ENCODE measurements at places on chromosomes 3 and 15. TPM values are rescaled to one million over a fixed set of nuclear protein-coding genes. Genes with fewer than 3 reads are reported as not detected.
A peak's percentile ranks its signal among the peaks of the same experiment; 100 is the strongest.

DNA sequence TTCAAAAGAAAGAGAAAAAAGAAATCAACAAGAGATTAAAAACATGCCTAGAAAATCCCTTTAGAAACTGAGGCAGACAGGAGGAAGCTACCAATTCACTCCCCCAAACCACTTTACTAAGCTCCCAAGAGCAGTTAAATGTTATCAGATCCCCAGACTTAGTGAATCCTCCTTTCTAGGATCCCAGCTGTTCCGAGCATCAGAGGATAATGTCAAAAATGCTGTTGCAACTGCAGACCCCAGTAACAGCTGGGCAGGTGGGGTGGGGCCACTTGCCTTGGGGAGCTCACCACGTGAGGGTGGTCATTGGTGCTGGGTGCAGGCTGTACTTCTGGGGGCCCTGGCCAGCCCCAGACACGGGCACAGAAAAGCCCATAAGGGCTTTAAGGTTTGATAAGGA, 9.1 kb downstream of the POMGNT2 start:
- no peak overlapping the region for H3K27ac ChIP-seq
- DNase-seq = no peak
- H3K4me3 ChIP-seq = no peak overlapping the region

GRCh38 chr3:157120071-157120892, 39.7 kb downstream of the CCNL1 start:
- H3K27me3 ChIP-seq = no peaks in the 10 kb centered on the region
- no peak overlapping the region for H3K4me3 ChIP-seq
- H3K36me3 ChIP-seq = no peaks in the 10 kb centered on the region

DNA sequence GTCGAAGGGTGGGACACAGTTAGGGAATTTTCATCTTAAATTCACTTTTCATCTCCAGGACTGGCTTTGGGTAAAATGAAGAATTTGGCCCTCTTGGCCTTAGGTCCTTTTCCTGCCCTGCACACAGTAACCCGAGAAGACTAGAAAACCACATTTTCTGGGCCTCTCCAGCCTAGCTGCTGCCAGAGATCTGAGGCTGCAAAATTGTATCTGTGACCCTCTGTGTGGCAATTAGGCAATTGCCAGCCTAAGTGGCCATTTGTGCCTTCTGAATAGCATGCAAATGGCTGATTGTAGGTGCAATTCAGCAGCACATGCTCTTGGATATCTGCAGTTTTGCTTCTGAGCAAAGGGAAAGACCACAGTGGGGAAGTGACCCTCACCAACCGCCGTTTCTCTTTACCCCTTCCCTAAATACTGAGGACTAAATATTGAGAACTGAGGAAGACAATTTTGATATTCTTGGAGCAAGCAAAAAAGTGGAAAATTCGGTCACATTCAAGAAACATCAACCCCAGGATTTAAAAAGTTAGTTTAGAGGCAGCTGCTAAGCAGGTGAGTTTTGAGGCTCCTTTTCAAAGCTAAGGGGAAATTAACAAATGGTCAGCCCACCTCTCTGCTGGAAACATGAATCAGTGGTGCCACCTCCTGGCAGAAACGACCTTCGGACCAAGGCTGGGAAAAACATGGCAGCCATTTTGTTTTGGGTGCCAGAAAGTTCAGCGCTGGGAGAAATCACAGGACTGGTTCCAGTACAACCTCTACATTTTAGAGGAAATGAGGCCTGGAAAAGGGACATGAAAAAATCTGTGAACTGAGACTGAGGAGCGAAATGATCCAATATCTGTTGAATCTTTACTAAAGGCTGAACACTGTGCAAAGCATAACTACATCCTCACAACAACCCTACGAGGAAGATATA, 56.6 kb upstream of the PRTG start:
- H3K36me3 ChIP-seq = no peaks in the 10 kb centered on the region
- peaks cover 8% of the 10 kb centered on the region for H3K4me1 ChIP-seq
- H3K4me3 ChIP-seq = no peak overlapping the region
- H3K27me3 ChIP-seq = no peaks in the 10 kb centered on the region
- no peak overlapping the region for H3K27ac ChIP-seq

DNA sequence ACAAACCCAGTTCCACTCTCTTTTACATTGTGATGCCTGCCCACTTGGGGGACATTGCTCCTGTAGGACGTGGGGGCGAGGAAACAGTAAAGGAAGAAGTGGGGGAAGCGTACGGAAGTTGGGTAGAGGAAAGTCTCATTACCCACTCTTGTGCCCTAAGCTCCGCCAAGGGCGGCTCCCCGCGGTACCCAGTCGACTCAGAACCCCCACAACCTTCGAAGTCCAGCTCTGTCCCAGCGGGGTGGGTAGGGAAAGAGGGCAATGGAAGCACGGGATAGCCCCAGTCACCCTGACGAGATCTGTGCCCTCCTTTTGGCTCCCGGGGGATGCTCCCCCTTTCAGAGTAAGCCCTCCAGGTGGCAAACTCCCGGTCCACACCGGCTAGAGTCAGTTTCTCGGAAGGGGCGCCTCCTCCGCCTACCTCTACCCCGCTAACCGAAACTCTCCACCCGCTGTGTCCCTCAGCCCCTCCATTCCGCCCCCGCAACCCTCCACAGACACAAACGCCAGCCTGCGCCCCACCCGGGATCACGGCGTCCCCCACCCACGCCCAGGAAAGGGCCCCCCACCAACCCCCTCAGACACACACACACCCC, 527 bp downstream of the CSNK1G1 start:
- H3K36me3 ChIP-seq = no peaks in the 10 kb centered on the region
- DNase-seq = no peak
- H3K4me3 ChIP-seq = peak overlapping the region; percentile 93
- no peaks in the 10 kb centered on the region for H3K27me3 ChIP-seq

- H3K27ac ChIP-seq = no peak overlapping the region
- H3K4me3 ChIP-seq = no peak overlapping the region
- no peaks in the 10 kb centered on the region for H3K4me1 ChIP-seq
- no peak for DNase-seq
- H3K27me3 ChIP-seq = no peaks in the 10 kb centered on the region
- H3K36me3 ChIP-seq = no peaks in the 10 kb centered on the region
Measured at GRCh38 chr15:41584636-41585126, 25.7 kb downstream of the TYRO3 start.

DNA sequence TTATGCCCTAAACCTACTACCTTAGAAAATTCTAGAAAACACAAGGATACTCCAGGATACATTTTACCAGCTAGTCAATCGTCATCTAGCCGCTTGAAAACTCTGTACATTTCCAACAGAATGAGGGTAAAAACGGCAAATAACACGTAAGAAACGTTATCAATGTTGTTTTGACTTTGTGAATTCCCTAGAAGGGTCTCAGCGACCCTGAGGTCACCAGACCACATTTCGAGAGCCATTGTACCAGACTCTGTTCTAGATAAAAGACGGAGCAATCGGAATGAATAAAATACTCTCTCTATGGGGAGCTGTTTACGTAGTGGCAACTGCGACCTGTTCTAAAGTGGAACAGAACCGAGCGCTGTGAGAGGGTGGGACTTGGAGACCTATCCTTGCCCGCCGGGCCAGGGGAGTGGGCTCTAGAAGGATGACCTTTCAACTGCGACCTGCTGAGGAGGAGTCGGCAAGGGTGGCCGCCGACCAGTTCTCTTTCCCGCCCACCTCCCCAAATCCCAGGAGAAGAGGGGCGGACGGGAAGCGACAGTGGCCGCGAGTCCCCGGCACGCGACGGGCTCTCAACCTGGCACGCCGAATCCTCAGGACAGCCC, 778 bp upstream of the AP4E1 start:
- peak overlapping the region; percentile 94 for H3K4me3 ChIP-seq
- peak; percentile 15 for DNase-seq
- H3K27ac ChIP-seq = peak overlapping the region; percentile 88
- 0 out of 2 replicates have a peak, but pooled peaks cover under 1% of the 10 kb centered on the region for H3K36me3 ChIP-seq

GRCh38 chr3:98039322-98040024, 4.4 kb upstream of the GABRR3 start:
- H3K4me3 ChIP-seq = peak overlapping the region; percentile 26
- peak; percentile 89 for DNase-seq
- peaks cover 8% of the 10 kb centered on the region for H3K4me1 ChIP-seq
- no peaks in the 10 kb centered on the region for H3K27me3 ChIP-seq
- no peaks in the 10 kb centered on the region for H3K36me3 ChIP-seq

DNA sequence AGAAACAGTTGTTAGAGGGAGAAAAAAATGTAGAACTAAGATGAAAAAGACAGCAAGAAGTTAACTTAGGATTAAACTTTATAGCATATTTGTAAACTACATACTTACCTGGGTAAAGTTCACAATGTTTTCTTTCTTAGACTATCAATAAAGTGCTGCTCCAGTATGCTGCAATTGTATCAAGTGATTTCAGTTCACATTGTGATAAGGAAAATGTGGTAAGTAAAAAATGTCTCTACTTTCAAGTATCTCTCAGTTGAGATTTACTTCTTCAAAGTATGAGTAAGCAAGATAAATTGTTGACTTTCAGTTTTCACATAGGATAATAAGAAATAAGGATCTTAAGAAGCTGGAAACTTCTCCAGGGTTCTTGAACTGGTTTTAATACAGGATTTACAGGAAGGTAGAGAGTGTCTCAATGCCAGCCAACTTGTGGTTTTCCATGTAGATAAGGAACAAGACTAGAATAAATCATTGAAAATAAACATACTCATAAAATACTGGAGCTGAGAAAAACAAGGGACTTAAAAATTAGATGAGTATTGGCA, 528.8 kb downstream of the UNC13C start:
- no peaks in the 10 kb centered on the region for H3K4me1 ChIP-seq
- no peaks in the 10 kb centered on the region for H3K36me3 ChIP-seq
- no peak for DNase-seq
- no peak overlapping the region for H3K4me3 ChIP-seq

GRCh38 chr3:101217472-101218245, 102.7 kb downstream of the IMPG2 start:
- no peak for DNase-seq
- H3K27me3 ChIP-seq = no peaks in the 10 kb centered on the region
- H3K36me3 ChIP-seq = no peaks in the 10 kb centered on the region
- no peak overlapping the region for H3K4me3 ChIP-seq
- H3K4me1 ChIP-seq = no peaks in the 10 kb centered on the region

GRCh38 chr3:142027300-142027699, 122.0 kb downstream of the TFDP2 start:
- H3K27me3 ChIP-seq = no peaks in the 10 kb centered on the region
- peak overlapping the region; percentile 42 for H3K4me3 ChIP-seq
- H3K36me3 ChIP-seq = no peaks in the 10 kb centered on the region
- H3K4me1 ChIP-seq = no peaks in the 10 kb centered on the region
- DNase-seq = no peak

GRCh38 chr3:73427048-73427706, 197.6 kb downstream of the PDZRN3 start:
- H3K27me3 ChIP-seq = peaks cover 22% of the 10 kb centered on the region
- H3K27ac ChIP-seq = no peak overlapping the region
- no peak overlapping the region for H3K4me3 ChIP-seq
- H3K4me1 ChIP-seq = no peaks in the 10 kb centered on the region
- no peaks in the 10 kb centered on the region for H3K36me3 ChIP-seq
- no peak for DNase-seq

GRCh38 chr15:65791335-65792137, 557 bp downstream of the DENND4A start:
- H3K27me3 ChIP-seq = no peaks in the 10 kb centered on the region
- peak overlapping the region; percentile 31 for H3K27ac ChIP-seq
- H3K4me1 ChIP-seq = peaks cover 51% of the 10 kb centered on the region
- H3K36me3 ChIP-seq = no peaks in the 10 kb centered on the region
- peak overlapping the region; percentile 81 for H3K4me3 ChIP-seq

DNA sequence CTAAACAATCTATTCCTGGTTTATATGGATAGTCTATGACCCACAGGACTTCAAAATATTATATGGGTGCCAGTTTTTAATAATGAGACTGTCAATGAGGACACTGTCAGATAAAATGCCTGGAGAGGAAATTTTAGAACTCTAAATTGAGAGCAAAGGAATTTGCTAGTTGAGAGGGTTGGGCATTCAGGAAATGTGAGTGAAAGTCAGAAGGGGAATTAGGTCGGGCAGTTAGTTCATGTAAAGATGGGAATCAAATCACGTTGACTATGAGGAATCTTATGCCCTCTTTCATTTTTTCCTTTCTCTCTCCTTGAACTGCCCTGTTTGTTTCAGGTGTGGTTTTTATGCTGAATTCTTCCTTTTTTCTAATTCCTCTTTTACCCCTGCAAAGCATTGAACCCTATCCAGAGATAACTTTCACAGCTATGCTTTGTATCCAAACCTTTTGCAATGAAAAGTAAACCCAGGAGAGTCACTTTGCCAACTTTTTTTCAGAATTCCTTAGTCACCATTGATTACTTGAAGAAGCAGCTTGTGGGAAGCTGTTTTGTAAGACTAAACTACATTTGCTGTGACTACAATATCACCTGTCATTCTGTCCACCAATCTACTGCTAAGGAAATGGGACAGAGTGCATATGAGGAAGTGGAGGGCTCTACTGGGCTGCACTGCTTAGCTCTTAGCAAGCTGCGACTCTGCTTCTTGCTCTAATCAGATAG, 27.8 kb downstream of the CHP1 start:
- no peaks in the 10 kb centered on the region for H3K27me3 ChIP-seq
- no peak overlapping the region for H3K27ac ChIP-seq
- no peak overlapping the region for H3K4me3 ChIP-seq
- peaks cover 29% of the 10 kb centered on the region for H3K4me1 ChIP-seq
- peaks cover 16% of the 10 kb centered on the region for H3K36me3 ChIP-seq

- no peaks in the 10 kb centered on the region for H3K4me1 ChIP-seq
- no peak for DNase-seq
- H3K27me3 ChIP-seq = no peaks in the 10 kb centered on the region
- no peak overlapping the region for H3K27ac ChIP-seq
Measured at GRCh38 chr3:118144919-118145318, 889.7 kb downstream of the IGSF11 start.

GRCh38 chr3:123876858-123877257, 7.3 kb downstream of the MYLK start:
- no peaks in the 10 kb centered on the region for H3K36me3 ChIP-seq
- no peak for DNase-seq
- H3K4me3 ChIP-seq = no peak overlapping the region
- no peaks in the 10 kb centered on the region for H3K4me1 ChIP-seq

DNA sequence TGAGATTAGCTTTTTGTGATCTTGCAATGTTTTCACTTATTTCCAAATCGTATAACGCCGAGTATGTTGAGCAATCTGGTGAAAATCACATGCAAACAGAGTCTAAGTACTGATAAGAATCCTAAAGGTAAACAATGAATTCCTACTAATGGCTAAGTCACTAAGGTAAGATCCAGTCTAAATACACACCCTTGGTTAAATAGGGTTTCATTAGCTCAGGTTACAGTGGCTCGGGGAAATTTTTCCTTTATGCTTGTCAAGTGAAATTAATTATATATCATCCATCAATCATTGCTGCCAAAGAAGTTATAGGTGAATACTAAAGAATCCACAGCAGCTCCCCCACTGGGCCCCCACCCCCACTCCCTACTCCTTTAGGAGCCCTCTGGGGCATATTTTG, 139.3 kb downstream of the SOX2 start:
- no peaks in the 10 kb centered on the region for H3K36me3 ChIP-seq
- H3K4me3 ChIP-seq = no peak overlapping the region
- H3K27me3 ChIP-seq = no peaks in the 10 kb centered on the region
- no peak for DNase-seq
- no peak overlapping the region for H3K27ac ChIP-seq

GRCh38 chr3:15303728-15304127, 28.7 kb downstream of the SH3BP5 start:
- H3K27ac ChIP-seq = no peak overlapping the region
- no peak overlapping the region for H3K4me3 ChIP-seq
- no peaks in the 10 kb centered on the region for H3K27me3 ChIP-seq
- H3K4me1 ChIP-seq = peaks cover 27% of the 10 kb centered on the region

The UQCRC1 gene
- total RNA-seq = 318 TPM

The GABPB1 gene
- 20.1 TPM for total RNA-seq

The GRAMD2A gene
- 8.0 TPM for total RNA-seq

The APPL1 gene
- total RNA-seq = 30.8 TPM

The PATL2 gene
- total RNA-seq = 1.2 TPM

The HDAC11 gene
- total RNA-seq = 16.1 TPM

The IL17RE gene
- total RNA-seq = 14.3 TPM

The VPS39 gene
- total RNA-seq = 40.1 TPM

All from HCT116 (cell line).